ENCODE measurements at places on chromosomes 11 and 22.

DNA sequence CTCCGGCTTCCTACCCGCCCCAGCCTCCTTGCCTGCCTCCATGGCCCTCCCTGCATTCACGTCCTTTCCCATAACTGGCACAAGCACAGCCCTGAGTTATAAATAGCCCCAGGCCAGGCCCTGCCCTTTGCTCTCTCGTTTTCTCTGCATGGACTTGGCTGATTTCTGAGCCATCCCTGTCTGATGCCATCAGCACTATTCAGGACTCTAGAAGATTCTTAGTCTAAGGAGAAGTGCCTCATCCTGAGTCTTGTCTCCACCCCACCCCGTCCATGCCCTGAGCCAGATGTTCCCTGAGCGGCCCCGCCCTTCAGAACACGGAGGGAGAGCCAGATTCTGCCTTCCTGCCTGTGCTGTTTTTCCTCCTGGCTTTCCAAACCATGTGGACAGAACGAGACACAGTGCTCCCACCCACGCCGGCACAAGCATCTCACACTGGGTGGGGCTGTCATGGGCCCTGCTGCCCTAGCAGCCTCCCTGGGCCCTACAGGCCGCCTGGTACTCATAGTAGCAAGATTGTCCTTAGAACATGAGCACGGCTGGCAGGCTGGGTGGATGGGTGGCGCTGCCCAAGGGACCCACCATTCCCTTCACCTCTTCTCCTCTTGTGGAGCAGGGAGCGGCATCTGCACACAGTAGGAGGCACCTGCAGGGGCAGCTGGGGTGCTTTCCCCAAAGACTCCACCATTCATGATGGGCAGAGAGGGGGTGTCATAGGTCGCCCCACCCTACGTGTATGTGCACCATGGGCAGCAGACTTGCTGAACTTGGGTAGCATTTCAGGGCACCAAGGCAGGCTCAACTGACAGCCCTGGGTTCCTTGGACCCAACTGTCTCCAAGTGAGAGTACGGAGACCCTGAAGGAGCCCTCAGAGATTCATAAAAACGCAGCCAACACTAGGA is 76.9 kb downstream of the BCR start:
- no peak for DNase-seq

DNA sequence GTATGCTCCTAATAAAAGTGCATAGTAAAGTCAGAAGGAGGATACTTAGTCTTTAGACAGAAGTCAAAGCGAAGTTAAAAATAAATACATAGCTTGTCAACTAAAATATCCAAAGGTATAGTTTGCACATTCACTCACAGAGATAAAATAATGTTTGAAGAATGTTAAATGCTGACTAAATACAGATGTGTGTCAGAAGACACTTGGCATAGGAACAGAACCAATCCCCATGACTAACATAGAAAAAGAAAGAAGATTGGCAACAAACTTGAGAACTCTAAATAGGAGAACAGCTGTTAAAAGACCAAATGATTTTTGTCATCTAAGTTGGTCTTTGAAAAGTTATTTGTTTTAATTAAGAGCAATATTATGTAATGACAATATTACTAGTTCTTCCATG is 1172.1 kb upstream of the RAG2 start:
- DNase-seq: no peak

GRCh38 chr22:38824585-38824984 is 19.2 kb downstream of the NPTXR start:
- no peak for DNase-seq

DNA sequence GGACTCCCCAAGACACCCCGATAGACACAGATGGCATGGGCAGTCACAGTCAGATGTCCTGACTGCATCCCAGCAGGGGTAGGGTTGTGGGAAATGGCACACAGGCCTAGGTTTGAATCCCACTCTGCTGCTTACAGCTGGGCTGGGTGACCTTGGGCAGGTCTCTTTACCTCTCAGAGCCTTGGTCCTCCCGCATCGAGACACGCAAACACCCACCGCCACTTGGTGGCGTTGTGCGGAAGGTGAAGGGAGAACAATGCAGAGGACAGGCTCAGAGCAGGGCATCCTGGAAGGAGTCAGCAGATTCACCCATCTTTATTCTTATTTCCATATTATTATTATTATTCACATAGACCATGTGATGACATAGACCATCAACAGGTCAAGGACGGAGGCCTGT is 140.5 kb downstream of the MIAT start:
- DNase-seq: no peak

DNA sequence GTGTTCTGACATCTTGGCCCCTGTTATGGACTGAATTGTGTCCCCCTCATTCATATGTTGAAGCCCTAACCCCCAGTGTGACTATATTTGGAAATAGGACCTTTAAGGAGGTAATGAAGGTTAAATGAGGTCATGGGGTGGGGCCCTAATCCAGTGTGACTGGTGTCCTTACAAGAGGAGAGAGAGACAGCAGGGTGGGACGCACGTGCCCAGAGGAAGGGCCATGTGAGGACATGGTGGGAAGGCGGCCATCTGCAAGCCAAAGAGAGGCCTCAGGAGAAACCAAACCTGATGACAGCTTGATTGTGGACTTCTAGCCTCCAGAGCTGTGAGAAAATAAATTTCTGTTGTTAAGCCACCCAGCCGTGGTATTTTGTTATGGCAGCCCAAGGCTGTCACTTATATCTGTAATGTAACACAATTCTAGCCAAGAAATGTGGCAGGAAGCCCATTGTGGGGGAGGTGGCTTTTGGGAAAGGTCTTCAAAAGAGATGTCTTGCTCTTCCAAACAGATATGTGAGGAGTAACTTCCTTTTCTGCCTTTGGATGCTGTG is 23.7 kb downstream of the SLC22A6 start:
- DNase-seq: no peak

DNA sequence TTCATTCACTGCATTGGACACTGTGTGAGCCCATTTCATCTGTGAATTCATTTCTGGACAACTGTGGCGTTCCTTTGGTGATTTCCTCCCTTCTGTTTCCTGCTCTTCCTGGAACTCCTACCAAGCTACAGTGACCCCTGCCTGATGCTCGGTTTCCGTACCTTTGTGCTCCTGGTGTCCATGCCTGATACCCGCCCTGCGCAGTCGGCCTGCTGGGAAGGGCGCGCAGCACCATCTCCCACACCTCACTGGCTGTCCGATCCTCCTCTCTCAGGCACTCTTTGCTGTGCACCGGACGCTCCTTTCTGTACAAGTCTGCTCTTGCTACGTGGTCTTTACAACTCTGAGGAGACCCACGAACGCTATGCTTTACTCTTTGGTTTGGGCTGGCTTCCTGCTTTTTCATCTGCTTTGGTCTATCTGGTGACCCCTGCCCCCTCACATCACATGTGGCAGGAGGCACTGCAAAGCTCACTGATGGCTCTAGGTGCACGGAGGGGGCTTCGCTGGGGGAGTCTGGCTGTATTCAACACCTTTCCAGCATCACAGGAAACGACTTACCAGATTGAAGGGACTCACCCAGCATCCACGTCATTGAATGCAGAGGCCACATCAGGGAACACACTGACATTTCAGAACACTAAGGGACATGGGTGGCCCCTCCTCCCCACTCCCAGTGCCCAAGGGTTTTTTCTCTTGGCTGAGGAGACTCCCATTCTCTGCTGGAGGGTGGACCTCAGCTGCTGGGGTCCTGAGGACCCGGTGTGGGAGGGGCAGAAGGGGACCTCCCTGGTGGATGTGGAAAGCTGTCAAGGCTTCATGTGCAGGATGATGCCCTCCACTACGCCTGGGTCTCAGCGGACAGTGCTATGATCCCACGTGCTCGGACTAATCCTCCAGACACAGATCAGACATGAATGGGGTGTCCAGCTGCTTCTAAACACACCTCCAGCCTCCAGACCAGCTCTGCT is 27.0 kb upstream of the MOB2 start:
- no peak for DNase-seq

- no peak for DNase-seq
These were observed 5.0 kb downstream of the MICALL1 start for GRCh38 chr22:37910890-37911672.

GRCh38 chr11:19511413-19512183 is 201.0 kb upstream of the NAV2 start:
- DNase-seq: no peak

GRCh38 chr11:68215087-68215445 is 2.0 kb upstream of the KMT5B start:
- DNase-seq: no peak

DNA sequence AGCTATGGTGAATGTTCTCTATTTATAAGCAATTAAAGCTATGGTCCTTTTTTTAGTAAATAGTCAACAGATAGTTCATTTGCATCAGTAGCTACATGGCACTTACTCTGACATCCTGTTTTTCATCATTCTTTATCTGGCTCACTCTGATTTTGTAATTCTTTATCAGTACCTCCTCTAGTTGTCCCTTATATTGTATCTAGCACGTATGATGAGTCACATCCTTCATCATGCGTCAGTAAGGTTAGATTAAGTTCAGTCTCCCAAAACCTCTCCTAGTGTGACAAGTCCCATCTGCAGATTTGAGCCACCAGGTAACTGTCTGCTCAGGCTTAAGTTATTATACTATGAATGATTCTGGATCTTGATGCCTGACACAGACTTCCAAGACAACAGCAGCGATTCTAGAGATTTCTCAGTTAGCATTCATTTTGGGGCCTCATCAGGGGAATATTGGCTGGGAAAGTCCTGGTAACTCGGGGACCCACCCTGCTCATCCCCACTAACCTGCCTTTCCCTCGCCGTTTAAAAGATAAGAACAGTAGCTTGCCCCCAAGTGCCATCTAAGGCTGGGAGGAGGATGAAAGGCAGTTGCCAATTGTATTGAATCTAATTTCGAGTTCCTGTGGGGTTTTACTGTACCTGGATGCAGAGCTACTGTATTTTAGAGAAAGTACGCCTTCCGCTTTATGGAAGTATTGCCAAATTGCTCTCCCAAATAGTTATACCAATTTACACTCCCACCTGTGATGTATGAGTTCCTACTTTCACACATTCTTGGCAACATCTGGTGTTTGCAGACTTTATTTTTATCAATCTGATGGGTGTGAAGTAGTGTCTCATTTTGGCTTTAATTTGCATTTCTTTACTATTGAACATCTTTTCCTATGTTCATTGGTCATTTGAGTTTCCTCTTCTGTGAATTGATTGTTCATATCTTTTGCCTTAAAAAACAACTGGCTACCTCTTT is 55.9 kb downstream of the ZC3H12C start:
- no peak for DNase-seq

- no peak for DNase-seq
These were observed 544.6 kb downstream of the CNTN5 start for GRCh38 chr11:99565333-99565732.

DNA sequence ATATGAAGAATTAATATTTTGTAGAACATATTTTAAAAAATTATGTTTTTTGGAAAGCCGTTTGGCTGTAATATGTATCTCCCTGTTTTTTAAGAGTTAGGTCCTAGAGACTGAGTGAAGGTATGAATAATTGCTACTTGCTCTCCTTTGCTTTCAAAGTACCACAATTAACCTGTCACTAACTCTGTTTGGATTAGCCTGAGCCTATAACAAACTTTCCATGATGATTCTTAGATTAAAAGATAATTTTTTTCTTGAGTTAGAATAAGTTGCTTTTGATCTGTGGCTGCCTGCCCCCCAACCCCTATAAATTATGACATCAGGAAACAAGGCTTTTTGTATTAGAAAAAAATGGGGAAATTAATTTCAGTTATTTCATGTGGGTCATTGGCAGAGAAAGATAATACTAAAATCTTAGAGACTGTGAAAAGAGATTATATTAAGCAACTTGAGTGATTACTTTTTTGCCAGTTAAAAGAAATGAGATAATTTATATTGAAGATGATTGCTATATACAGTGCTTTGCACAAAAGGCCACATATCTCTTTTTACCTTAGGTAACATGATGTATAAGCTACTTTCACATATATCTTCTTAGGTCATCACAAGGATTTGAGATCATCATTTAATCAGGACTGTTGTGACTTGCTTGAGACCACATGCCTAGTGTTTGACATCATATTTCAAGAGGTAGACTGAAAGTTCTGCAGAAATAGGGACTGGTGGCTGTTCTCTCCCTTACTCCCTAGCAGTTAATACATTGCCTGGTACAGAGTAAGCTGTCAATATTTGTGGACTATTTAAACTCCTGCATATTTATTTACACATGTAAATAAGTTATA is 9.6 kb downstream of the MTMR3 start:
- no peak for DNase-seq

DNA sequence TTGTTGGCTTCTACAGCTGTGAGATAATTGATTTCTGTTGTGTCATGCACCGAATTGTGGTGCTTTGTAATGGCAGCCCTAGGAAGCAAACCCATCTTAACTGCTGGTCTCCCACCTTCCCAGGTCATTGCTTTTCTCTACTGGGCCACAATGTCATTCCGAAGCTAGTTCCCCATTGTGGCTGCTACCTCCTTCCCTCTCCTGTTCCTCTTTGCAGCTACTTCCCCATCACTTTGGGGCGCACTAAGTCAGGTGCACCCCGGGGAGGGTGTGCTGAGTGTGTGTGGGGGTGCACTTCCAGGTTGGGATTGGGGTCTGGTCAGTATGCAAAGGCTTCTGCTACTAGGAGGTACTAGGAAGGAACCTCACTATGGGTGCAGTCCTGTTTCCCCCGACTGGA is 109.3 kb downstream of the ST3GAL4 start:
- DNase-seq: no peak

GRCh38 chr11:109184376-109184775 is 237.6 kb upstream of the C11orf87 start:
- DNase-seq: no peak

GRCh38 chr11:28618416-28618815 is 510.2 kb downstream of the METTL15 start:
- no peak for DNase-seq

DNA sequence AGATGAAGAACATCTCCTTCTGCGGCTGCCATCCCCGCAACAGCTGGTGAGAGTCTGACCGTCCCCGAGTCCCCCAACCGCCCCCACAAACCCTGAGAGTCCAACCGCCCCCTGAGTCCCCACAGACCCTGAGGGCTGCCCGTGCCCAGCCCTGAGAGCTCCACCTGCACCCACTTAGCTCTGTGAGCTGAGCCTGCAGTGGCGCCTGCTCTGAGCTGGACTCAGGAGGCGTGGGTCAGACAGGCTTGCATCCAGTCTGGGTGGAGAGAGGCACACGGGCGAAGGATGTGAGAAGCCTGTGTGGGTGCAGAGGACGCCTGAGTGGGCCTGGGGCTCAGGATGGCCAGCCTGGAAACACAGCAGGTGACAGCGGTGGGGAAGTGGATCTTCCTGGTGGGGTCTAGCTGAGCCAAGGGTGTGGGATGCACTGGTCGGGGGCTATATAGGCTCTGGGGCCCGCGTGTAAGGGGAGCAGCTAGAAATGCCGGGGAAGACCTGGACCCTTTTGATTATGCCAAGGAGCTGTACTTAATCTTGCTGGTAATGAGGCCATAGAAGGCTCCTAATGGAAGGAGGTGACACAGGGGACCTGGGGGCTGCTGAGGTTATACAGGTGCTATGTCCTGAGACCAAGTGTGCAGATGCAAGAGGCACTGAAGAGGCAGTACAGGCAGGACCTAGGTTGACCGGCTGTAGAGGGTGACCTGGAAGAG is 6.5 kb downstream of the MAPK8IP2 start:
- DNase-seq: no peak

DNA sequence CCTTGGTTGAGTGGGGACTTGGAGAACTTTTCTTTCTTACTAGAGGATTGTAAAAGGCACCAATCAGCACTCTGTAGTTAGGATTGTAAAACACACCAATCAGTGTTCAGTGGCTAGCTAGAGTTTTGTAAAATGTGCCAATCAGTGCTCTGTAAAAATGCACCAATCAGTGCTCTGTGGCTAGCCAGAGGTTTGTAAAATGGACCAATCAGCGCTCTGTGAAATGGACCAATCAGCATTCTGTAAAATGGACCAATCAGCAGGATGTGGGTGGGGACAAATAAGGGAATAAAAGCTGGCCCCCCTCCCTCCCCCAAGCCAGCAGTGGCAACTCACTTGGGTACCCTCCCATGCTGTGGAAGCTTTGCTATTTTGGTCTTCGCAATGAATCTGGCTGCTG is 5.5 kb upstream of the DRG1 start:
- no peak for DNase-seq
